ENCODE measurements at places on chromosomes 11 and 22.

- DNase-seq: no peak
Measured at GRCh38 chr11:85695546-85695945, 9.6 kb upstream of the CCDC89 start.

DNA sequence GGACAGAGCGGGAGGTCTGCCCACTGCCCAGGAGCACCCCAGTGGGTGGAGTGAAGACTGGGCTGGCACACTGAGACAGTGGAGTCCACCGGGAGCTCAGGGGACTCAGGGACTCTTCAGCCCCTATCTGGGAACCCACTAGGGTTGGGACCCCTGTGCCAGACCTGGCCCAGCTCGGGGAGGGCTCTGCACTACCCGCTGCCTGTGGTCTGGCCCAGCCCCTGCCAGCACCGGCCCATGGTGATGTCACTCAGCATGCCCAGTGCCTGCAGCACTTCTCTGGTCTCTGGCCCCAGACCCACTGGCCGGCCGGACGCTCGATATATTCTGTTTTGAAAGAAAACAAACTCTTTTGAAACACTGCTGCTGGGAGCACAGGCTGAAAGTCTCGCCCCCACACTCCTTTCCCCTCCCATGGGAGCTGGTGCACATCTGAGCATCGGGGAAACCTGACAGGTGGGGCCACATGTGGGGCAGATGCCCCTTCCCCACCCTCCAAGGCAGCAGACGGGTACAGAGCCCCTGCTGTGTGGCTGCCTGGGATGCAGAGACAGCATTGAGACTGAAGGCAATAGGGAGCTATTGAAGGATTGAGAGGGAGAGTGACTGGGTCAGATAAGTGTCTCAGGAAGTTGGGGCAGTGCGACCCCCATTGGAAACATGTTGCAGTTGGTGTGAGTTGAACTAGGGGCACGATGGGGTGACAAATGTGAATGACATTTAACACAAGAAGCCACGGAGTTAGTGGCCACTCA, 62.9 kb downstream of the MYEOV start:
- DNase-seq: no peak

DNA sequence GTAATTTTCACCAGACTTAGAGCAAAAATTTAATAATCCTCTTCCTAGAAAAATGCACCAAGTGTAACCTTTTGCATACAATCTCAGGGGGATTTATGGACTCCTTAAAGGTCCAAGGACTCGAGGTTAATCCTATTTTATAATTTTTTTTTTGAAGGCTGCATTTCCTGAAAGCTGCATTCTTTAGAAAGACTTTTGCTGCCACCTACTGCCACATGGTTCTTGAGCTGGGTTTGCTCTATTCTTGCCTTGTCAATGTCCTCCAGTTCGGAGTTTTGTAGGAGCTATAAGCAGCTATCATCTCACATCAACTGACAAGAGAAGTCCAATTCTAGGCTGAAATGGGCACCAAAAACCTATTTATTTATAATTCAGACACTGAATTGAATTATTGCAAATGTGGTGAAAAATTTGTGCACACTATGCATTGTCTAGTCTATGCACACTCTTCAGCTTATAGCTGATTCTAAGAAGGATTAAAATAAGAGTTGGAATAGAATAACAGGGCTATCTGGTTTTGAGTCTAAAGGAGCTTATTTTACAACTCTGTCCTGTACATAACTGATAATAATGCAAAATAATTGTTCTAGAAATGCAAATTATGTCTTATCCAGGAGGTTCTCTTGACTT, 31.3 kb downstream of the TRAF6 start:
- no peak for DNase-seq

GRCh38 chr22:23280356-23281052, 100.2 kb downstream of the BCR start:
- DNase-seq: no peak

DNA sequence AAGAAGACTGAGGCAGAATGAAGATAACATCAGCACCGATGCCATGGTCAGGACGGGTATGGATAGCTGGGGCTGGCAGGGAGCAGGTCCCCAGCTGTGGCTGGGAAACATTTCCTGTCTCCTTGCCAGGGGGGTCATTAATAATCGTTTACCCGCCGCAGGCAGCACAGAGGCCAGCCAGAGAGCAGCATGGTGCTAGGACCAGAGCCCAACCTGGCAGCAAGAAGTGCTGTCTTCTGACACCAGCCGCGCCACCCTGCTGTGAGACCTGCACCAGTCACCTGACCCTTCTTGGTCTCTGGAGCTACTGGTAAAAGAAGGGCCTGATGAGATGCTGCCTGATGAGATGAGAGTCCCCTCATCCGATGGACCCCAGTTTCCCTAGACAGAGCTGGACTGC, 36.3 kb downstream of the PDE2A start:
- DNase-seq: no peak

GRCh38 chr11:130383344-130384211, 44.8 kb downstream of the ADAMTS8 start:
- peak; percentile 29 for DNase-seq

GRCh38 chr11:46913484-46913883, 4.9 kb downstream of the LRP4 start:
- no peak for DNase-seq

- DNase-seq: no peak
Measured at GRCh38 chr11:659532-660085, 22.5 kb downstream of the DRD4 start.

- DNase-seq: no peak
Measured at GRCh38 chr11:105968021-105968697, 53.9 kb downstream of the MSANTD4 start.

Measured in KG1 (cell line).